Stimulated activated CD8-positive, alpha-beta memory T cell treated with anti-CD3 and anti-CD28 coated beads, Interleukin-7, amount 100 ng/mL, for 24 hours (primary cell): ENCODE measurements at places on chromosomes 6 and 20.
A peak's percentile ranks its signal among the peaks of the same experiment; 100 is the strongest.

GRCh38 chr6:169789944-169790927, 38.8 kb downstream of the ERMARD start:
- DNase-seq, result peak; percentile 51

DNA sequence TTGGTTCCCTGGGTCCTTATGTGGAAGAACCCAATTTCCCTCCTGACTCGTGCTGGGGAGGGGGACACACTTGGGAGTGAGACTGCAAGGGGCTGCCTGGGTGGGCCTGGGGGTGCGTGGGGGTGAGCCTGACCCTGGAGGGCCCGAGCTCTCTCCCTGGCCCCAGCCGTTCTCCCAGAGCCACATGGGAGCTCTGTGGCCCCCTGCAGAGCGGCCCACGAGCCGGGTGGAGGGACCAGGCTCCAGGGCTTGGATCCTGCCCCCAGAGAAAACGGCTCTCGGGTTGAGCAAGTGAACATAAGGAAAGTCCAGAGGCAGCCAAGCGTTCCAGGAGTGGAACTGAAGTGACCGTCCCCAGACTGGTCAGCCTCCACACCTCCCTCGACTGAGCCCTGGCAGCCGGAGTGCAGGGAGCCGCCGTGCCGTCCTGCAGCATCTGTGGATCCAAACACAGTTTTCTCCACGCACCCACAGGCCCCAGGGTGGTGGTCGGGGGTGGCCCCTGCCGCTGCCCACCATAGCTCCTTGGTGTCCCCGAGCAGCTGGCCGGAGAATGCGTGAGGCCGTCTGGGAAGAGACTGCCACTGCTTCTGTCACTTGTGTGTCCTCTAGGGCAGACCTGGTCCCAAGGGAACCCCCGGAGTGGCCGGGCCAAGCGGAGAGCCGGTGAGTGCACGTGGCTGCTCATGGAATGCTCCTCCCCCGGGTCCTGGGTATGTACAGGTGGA, 10.6 kb downstream of the COL9A3 start:
- DNase-seq, result no peak

DNA sequence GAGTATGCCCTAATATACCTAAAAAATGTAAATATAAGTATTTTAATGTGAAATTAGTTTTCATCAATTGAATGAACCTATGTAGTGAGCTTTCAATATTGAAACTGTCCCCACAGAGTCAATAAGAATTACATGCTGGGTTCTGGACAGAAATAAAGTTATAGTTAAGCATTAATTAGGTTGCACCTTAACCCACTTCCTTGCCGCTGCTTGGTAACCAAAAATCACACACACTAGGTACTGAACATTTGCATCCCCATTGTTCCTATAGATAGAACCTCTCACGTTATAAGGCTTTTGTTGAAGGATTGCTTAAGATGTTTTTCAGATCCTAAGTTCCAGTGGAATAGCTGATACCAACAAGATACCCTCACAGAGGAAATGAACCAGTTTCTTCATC, 237.1 kb upstream of the OPRM1 start:
- no peak for DNase-seq

DNA sequence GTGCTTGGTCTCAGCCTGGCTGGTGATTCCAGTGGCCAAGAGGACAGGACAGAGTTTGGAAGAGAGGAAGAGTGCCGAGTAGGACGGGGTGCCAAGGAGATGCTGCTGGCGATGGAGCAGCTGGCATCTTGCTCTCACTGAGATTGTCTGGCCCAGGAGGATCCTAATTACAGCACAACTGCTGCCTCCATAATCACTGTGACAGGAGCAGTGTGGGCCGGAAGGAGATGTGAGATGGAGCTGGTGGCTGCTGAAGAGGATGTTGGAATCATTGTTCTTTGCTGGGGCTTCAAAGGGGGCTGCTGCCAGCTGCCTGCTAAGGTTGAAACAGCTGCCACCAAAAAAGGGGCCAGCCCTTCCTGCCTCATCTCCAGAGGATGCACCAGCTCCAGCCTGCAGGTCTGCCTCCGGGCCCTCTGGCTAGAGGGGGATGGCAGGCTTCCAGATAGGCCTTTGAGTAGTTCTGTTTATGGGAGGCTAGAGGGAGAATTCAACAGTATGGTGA, 214.4 kb downstream of the RNF144B start:
- no peak for DNase-seq
